Epithelial cell of prostate (primary cell): ENCODE measurements at places on chromosomes 3 and 15.
A peak's percentile ranks its signal among the peaks of the same experiment; 100 is the strongest.

DNA sequence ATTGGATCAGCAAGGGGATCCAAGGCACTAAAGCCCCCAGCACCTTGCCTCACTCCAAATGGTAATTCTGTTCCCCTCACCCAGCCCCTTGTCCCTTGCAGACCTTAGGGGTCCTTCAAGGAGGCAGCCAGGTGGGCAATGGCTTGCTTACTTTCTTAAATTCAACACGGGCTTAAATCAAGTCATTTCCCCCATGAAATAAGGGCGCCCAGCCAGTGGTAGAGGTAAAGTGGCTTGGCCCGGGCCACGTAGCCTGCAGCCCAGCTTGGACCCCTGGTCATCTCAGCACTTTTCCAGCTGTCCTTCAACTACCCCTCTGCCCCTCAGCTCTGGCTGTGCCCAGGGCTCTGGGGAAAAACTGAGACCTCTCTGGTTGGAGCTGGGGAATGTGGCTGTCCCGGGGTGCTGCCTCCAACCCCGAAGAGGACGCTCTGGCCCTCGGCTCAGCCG lies 1.2 kb downstream of the PSTPIP1 start:
- DNase-seq: no peak

GRCh38 chr3:160607826-160608225 lies 42.5 kb upstream of the KPNA4 start:
- DNase-seq: no peak

- DNase-seq: no peak
Measured at GRCh38 chr3:156749244-156749643, 74.9 kb downstream of the TIPARP start.

GRCh38 chr15:74511583-74511982 lies 29.4 kb upstream of the ARID3B start:
- DNase-seq: no peak

DNA sequence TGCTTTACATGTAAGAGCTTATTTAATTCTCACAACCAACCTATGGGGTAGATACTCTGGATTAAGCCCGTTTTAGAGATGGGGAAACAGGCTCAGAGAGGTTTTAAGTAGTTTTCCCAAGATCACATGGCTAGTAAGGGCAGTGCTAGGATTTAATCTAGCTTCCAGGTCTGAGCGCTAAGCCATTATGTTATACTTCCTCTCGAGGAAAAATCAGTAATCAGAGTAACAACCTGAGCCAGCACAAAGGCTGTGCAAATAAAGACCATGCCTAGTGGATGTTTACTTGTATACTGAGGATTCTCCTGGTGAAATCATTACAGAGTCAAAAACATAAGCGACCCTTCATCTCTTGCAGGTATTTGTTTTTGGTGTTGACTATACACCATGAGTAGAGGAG lies 9.0 kb downstream of the FSTL1 start:
- DNase-seq: no peak

DNA sequence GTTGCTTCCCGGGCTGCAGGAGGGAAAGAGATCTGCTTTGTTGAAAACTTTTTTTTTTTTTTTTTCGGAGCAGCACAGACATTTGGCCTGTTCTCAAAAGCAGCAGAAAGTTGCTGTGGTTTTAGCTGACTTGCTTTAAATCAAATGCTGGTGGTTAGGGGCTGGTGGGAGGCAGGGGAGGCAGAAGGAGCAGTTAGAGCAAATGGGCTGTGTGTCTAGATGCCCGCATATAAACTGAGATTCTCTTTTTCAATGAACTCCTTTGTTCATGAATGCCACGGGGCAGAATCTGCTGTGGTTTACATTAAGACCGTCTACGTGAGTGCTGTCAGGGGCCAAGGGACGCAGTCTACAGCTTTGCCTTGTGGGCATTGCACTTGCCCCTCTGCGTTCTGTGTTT lies 95.9 kb downstream of the FLNB start:
- no peak for DNase-seq

GRCh38 chr3:12585970-12586369 lies 29.1 kb downstream of the MKRN2 start:
- DNase-seq: no peak

- DNase-seq: no peak
Measured at GRCh38 chr3:141876891-141877621, 613 bp downstream of the ATP1B3 start.

DNA sequence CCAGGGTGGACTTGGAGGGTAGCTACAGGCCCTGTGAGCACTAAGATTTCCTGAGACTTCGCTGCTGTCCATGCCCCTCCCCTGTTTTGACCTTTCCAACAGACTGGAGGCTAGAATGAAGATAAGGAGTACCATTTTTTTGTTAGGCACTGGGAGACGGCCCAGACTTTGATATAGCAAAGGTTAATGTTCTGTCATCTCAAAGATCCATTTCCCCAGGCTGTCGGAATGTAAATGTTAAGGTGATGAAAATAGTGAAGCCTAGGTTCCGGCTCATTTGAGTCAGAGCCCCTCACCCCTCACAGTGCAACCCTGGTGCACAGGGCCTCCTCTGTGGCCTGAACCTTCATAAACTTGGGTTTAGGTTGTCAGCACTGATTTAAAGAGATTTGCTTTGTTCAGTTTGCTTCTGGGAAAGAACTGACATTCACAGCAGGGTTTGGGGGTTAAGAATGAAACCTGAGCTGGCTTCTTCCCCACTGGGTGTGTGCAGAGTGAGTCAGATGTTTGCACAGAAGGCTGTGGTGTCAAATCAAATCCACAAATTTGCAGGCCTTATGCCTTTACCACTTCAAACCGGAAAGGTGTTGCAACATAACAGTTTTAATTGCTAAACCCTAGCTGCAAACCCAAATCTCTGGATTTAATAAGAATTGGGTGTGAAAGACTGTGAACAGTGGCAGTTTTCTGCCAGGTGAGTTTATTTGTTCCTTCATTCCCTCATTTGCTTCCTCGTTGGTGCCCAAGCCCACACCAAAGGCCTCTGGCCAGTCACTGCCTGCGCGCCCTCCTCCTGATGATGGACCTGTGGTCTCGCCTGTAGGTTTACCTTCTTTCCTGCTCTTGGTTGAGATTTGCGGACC lies 20.6 kb upstream of the KCTD6 start:
- peak; percentile 84 for DNase-seq

DNA sequence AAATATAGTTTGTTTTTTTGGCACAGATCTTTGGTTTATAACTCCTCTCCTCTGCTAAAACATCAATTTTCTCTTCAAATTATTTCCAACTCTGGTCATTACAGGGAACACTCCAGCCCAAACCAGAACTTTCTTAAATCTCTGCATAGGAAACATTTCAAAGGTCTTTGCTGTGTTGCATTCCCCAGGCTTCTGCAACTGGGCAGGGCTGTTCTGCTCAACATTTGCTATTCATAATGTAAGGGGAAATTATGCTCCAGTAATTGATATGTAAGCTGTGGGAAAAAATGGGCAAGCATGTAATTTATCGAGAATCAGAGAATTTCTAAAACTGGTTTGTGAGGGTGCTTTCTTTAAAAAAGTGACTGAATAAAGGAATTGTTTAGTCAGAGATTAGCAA lies 410.4 kb downstream of the TUSC7 start:
- DNase-seq: no peak

DNA sequence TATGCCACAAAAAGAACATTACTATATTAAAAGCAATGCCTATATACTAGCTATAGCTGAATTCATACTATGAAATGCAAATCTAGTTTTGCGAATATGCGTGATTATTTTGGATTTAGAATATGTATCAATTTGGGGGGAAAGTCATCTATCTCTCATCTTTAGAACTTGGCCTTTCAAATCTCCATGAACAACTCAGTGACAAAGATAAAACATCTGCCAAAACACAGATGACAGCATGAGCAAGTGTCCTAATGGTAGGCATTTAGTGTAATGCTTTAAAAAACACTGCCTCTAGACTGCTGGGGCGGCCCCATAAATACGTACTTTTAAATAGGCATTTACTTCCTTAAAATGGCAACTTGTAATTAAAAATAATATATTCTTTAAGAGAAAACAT lies 2.7 kb downstream of the CD47 start:
- DNase-seq: no peak

DNA sequence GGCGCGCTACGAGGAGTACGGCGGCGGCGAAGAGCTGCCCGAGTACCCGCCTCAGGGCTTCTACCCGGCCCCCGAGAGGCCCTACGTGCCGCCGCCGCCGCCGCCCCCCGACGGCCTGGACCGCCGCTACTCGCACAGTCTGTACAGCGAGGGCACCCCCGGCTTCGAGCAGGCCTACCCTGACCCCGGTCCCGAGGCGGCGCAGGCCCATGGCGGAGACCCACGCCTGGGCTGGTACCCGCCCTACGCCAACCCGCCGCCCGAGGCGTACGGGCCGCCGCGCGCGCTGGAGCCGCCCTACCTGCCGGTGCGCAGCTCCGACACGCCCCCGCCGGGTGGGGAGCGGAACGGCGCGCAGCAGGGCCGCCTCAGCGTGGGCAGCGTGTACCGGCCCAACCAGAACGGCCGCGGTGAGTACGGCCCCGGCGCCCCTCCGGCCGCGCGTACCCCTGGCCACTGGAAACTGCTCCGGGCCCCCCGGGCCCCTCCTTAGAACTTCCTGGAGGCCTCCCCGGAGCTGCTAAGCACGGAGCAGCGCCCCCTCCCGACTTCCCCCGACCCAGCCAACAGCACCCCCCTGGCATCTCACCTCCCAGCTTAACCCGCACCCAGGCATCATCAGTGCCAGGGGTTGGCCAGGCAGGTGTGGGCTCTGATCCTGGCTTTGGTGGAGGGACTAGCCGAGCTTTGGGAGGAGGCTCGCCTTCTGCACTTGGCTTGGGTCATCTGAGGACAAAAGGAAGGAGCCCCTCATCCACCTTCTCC lies 1.4 kb downstream of the LOXL1 start:
- no peak for DNase-seq

- DNase-seq: no peak
Measured at GRCh38 chr3:9659849-9660248, 10.5 kb downstream of the MTMR14 start.

GRCh38 chr15:33206366-33206765 lies 11.9 kb upstream of the FMN1 start:
- DNase-seq: no peak

DNA sequence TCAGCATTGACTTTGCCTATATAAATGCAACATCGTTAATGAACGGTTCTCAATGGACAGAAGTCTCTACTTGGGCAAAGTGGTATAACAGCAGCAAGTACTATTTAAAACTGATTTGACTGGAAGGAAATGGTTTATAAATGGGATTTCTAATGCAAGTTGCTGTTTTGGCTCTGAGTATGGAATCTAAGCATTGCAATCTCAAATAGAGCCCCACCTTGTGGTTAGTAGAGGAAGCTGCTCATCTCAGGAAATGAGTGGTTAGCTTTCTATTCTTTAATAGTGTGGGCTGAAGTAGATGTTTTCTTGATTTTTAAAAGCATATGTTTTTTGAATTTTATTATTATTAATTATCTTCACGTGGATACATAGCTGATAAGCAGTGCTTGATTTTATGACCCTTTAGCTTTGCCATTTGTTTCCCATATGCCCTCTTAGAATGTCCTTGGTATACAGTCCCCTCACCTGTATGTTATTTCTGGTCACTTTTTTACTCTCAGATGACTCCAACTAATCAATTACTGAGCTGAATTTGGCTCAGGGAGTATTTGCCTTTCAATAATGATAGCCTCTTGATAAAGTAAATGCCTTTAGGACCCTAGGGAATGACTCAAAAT lies 67.1 kb downstream of the OXSM start:
- no peak for DNase-seq

GRCh38 chr3:195571361-195571760 lies 12.4 kb downstream of the APOD start:
- no peak for DNase-seq

DNA sequence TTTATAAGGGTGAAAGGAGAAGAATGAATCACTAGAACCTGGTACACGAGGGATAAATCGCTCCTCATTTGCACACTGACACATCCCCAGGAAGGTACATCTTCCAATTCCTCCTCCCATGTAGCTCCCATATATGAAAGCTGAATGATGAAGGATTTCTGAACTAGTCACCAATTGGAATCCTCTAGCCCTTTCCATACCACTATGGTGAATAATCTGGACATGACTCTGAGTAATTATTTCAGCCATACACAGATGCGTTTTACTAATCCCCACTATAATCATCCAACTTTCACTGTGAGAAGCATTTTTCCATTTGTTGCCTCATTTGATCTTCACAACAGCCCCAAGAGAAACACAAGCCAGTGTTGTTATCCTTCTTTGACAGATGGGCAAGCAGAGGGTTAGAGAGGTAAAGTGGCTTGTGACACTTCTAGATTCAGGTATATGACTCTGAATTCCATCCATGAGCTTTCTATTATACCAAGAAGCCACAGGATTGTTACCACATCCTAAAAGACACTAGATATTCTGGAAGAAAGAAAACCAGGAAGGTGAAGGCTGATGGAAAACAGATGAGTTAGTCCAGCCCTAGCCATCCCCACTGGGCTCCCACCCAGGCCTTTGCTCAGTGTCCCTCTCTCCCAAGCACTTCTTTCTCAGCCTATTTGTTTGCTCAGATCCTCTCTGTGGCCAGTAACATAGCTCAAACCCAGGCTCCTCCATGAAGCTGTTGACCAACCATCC lies 22.2 kb upstream of the BCL6 start:
- peak; percentile 85 for DNase-seq

DNA sequence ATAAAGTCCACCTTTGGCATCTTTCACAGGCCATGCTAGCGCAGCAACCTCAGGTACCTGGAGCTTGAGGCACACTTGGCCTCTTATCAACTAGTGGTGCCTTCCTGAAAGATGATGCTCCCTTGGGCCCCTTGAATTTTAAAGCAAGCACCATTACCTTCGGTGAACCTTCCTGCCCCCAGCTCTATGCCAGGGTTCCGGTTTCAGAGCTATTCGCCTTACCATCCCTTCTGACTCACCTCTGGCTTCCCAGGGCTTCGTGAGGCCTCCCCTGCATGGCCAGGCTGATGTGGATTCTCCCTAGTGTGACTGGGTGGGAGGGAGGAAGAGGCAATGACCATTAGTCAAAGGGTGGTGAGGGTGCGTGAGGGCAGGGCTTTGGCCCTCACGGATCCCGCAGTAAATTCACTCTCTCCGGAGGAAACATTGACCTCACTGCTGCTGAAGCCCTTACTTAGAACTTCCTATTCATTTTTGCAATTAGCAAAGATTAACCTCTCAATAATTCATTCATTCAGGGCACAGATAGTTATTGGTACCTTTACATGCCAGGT lies 16.3 kb downstream of the BHLHE40 start:
- peak; percentile 66 for DNase-seq

GRCh38 chr3:30654269-30654668 lies 47.9 kb downstream of the TGFBR2 start:
- no peak for DNase-seq

- no peak for DNase-seq
Measured at GRCh38 chr15:77546870-77547269, 85.8 kb downstream of the LINGO1 start.

GRCh38 chr3:17195192-17195611 lies 310.4 kb downstream of the PLCL2 start:
- no peak for DNase-seq

DNA sequence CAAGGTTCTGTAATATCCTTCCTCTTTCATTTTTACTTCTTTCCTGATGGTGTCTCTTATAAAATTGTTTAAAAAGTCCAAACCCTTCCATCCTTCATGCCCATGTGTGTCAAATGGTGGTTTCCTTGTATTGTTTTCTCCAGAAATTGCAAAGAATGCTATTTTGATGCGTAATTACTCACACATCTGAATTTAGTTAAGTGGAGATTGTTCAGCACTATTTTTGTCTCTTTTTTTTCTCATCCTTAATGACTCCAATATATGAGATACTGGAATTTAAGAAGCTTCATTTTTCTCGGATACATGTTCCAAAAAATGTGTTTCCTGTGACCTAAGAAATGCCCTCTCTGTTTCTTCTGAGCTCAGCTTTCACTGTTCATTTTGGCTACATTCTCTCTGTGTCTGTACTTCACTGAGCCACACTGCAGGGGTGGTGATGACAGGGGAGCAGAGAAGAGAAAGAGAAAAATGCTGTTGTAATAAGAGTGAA lies 799.8 kb downstream of the DIPK2A start:
- no peak for DNase-seq
